CD4-positive, alpha-beta T cell treated with Interleukin-4 for 4 hours (primary cell): ENCODE measurements at places on chromosomes 12 and 14.

DNA sequence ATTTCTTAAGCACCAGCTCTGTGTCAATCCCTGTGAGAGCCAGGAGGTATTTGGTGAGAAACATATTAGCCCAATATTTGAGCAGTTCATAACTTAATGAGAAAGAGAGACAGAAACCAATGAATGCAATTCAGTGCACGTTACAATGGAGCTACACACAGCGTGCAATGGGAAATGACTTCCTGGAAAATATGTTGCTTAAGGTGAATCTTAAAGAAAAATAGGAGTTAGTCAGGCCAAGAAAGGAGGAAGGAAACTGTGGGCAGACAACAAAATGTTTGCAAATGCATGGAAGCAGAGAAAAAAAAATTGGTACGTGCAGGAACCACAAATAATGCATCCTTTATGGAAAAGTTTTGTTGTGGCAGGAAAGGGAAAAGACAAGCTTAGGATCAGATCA, 481.7 kb downstream of the BCAT1 start:
- DNase-seq: no peak

- peak; percentile 4 for DNase-seq
Observed at GRCh38 chr12:124852329-124852831, 11.3 kb downstream of the SCARB1 start.

DNA sequence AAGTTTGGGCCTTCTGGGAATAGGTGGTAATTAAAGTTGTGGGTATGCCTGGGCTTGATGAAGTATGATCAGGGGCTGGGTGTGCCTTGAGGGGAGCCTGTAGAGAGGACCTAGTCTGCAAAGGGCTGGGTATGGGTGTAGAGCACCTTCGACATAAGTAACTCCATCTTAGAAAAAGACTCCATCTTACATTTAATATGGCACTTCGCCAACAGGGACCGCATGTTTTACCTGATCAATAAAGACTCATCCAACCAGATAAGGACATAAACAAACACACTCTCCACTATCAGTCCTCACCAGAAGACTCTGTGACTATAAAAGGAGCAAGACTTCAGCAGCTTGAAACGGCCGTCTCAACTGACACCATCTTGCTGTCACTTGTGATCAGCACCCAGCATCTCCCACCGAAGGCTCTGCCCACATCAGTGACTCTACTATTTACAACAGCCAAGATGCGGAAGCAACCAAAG, 23.5 kb upstream of the GPR68 start:
- DNase-seq: no peak

- no peak for DNase-seq
Observed at GRCh38 chr12:112430929-112431328, 12.2 kb downstream of the PTPN11 start.

DNA sequence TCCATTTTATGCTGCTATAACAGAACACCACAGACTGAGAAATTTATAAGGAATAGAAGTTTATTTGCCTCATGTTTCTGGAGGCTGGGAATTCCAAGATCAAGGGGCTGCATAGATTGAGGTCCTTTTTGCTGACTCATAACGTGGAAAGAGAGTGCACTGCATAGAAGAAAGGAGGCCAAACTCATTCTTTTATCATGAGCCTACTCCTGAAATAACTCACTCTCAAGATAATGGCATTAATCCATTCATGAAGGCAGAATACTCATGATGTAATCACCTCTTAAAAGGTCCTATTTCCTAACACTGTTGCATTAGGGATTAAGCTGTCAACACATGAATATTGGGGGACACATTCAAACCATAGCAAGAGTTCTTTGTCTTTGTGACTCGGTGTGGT, 60.0 kb upstream of the FBXO33 start:
- no peak for DNase-seq

DNA sequence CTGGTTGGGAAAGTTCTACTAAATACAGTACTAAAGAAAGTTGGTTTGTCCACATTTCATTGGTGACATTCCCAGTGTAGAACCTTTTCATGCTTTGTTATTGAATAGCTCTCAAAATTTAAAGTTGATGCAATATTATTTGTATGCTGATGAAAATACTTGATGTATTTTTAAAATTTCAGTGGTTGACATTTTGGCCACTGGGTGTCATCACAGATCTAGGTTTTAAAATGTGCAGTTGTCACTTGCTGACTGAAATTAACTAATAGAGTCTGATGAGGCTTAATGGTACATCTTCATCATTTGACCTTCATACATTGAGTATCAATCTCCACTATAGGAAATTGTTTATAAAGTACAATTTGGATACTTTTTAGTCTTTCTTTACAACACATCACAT, 37.1 kb downstream of the CMAS start:
- peak; percentile 67 for DNase-seq

DNA sequence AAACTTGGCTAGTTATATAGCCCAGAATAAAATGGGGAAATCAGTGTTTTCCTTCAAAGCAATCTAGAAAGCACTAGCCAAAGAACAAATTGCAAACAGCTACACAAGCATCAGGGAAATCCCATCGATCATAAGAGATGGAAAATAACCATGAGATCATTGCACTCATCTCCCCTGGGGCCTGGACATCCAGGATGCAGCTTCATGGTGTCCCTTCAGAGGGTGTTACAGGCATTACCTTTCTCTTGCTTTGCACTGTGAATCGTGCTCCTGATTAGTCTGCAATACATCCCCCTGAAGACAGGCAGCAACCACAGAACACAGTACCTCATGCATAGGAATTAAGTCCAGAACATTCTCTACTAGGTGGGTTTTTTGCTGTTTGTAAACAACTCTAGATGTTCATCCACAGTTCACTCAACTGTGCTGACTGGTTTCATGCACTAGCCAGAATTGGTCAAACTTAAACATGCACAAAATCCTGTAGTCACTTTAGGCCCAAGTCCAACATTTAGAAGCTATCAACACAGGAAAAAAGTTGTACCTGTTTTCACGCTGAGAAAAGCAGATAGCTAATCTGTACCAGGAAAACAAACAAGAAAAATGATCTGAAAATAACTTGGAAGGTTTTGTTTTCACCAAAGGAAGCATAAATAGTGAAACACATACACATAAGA, 120.1 kb downstream of the ZFP36L1 start:
- no peak for DNase-seq

DNA sequence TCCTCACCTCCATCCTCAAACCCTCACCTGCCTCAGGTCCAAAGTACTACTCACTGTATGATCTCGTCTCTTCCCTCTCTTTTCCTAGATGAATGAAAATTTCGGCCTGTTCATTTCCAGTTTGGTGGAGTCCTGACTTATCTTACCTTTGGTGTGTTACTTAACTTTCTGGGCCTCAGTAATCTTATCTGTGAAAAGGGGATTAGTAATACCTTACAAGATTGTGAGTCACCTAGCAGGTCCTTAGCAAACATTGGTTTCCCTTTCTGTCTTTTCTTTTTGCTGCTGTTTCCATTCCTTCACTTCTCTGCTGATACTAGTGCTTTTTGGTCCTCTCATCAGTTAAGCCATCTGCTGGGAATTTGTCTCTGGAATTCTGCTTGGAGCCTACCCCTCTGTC, 52.8 kb downstream of the AKAP6 start:
- no peak for DNase-seq

- no peak for DNase-seq
Observed at GRCh38 chr14:104593241-104593701, 11.3 kb downstream of the TMEM179 start.

DNA sequence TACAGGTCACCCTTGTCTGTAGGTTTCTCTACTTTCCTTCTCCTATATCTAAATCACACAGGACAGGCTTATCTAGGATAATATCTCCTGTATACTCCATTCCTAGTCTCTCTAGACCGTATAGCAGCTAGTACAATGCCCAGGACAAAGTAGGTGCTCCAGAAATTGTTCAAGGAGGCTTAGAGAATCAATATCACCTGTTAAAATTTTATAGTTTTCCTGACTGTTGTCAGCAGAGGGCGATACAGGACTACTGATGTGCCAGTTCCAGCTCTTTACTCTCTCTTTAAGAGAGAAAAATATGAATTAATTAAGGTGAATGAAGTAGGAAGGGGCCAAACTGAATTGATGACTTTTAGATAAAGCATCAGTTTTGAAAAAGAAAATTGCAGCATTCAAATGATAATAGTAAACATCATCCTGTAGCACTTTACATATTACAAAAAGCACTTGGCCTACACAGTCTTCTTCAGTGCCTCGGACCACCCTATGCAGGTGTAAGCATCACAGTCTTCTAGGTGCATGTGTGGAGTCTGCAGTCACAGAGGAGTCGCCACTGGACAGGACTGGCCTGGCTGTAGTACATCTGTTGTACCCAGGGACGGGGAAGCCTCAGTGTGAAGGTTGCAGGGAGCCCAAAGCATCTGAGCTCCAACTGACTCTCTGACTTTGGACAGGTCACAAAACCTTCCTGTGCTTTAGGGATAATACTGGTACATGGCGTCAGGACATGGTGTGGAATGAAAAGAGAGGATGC, 61.9 kb upstream of the MAX start:
- peak; percentile 62 for DNase-seq

DNA sequence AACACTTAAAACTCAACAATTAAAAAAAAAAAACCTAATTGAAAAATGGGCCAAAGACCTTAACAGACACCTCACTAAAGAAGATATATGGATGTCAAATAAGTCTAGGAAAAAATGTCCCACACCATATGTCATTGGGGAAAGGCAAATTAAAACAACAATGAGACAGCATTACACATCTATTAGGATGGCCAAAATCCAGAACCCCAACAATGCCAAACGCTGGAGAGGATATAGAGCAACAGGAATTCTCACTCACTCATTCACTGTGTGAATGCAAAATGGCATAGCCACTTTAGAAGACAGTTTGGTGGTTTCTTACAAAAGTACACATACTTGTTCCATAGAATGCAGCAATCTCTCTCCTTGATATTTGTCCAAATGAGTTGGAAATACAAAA, 173.7 kb downstream of the SLC25A21 start:
- DNase-seq: no peak

GRCh38 chr12:47165934-47166333, 86.2 kb upstream of the AMIGO2 start:
- DNase-seq: no peak

- no peak for DNase-seq
Observed at GRCh38 chr12:44088647-44089046, 252.8 kb downstream of the TMEM117 start.
